Activated CD4-positive, alpha-beta memory T cell treated with anti-CD3 and anti-CD28 coated beads, Interleukin-2, amount 10 ng/mL, durations not matched to agents 7 days and 5 days (primary cell): ENCODE measurements at places on chromosomes 5 and 9. TPM values are rescaled to one million over a fixed set of nuclear protein-coding genes. Genes with fewer than 3 reads are reported as not detected.
A peak's percentile ranks its signal among the peaks of the same experiment; 100 is the strongest.

PNPLA7 gene
- 4.5 TPM for total RNA-seq

GRCh38 chr9:136083558-136084062 lies 11.5 kb downstream of the NACC2 start:
- no peak for DNase-seq

RALGPS1 gene
- total RNA-seq = 3.4 TPM

GRCh38 chr5:112379542-112380325 lies 39.3 kb downstream of the EPB41L4A start:
- no peak for DNase-seq

PAPPA gene
- total RNA-seq = not detected

CORO2A gene
- total RNA-seq = 7.8 TPM

- DNase-seq = no peak
These were observed 118.8 kb upstream of the MYO10 start for GRCh38 chr5:17054911-17055310.

NKD2 gene
- 3.6 TPM for total RNA-seq

PCDH1 gene
- not detected for total RNA-seq

PHF2 gene
- total RNA-seq = 26.8 TPM

SURF6 gene
- total RNA-seq = 10.9 TPM

ANKRD33B gene
- total RNA-seq = 9.5 TPM

DNA sequence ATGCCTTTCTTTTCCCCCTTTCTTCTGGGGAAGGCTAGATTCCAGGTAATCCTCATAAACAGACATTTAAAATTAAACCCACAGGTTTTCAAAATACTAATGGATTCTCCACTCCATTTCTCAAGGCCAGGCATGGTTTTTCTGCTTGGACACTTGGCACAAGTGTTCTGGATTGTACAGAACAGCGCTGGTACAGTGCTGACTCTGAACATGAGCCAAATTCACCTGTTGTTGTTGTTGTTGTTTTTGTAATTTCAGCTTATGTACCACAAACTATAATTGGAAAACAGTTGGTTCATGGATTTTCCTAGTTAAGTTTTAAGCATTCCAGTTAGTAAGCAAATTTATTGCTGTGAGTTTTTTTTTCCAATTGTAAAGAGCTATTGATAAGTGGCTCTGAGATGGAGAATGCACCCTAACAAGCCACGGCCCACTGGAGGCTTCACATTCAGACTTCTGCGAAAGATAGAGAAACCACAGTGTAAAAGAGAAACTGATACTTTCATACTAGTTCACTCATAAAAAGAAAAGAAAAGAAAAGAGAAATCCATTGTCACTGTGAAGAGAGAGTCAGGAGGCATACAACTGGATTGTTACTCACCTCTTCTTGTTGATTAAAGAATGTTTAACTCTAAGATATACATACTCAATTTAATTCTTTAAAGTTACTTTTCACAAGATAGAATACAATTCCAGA lies 16.2 kb upstream of the ITGA1 start:
- peak; percentile 66 for DNase-seq

FBP2 gene
- not detected for total RNA-seq

GRCh38 chr9:133561976-133562554 lies 27.6 kb downstream of the ADAMTSL2 start:
- DNase-seq = no peak

DNA sequence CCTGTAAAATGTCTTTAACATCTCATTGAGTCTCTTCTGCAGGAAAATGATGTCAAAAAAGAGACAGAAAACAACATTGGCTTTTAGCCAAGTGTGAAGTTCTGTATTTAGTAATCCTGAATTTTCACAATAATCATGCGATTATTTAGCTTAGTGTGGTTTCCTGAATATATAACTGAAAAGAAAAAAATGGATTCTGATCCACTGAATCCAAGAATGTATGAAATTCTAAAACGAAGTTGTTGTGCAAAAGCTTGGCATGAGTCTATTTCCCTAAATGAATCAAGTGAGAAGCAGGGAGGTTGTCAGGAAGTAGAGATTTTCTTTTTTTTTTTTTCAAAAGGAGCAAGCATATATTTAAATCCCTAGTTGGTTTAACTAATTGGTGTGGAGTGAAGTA lies 145.9 kb upstream of the CDH6 start:
- DNase-seq = no peak

PANK3 gene
- 63.9 TPM for total RNA-seq

- DNase-seq = no peak
These were observed 41.3 kb downstream of the ROR2 start for GRCh38 chr9:91908746-91909145.

DNA sequence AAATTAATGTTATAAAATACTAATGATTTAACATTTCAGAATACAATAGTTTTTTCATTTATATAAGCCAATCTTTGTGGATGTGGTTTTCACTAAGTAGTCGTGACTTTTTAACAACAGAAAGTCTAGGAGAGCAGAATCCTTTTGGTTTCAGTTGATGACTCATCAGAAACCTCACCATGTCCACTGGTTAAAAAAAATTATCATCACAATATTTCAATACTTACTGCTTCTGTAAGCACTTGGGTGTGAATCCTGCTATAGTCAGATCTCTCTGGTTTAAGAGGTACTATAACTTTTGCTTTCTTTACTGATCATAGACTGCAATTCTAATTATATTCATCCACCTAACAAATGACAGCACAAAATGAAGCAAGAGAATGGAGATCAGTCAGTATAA lies 77.2 kb downstream of the MRPS30 start:
- no peak for DNase-seq

- DNase-seq = no peak
These were observed 17.5 kb upstream of the IQGAP2 start for GRCh38 chr5:76385540-76385939.

GRCh38 chr9:130756455-130757152 lies 63.0 kb downstream of the EXOSC2 start:
- no peak for DNase-seq

SAXO1 gene
- total RNA-seq = not detected

DNA sequence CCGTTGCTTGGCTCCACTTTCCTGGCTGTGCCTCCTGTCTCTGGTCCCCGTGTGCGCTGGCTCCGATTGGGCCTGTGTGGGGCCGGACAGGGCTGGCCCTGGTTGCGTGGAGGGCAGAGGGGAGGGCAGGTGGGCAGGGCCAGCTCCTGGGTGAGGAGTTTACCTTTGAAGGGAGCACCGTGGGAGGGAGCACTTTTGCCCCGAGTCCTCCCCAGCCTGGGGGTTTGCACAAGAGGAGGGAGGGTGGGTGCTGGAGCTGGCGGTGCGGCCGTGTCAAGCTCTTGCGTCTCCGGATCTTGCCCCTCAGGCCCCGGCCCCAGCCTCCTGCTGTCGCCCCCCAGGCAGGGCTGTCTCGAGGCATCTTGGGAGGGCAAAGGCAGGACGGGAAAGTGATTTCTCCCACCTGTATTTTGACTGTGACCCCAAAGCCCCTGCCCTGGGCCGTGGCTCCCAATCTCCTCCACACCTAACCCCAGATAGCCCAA lies 48.3 kb upstream of the EXOC3 start:
- DNase-seq = peak; percentile 15

DNA sequence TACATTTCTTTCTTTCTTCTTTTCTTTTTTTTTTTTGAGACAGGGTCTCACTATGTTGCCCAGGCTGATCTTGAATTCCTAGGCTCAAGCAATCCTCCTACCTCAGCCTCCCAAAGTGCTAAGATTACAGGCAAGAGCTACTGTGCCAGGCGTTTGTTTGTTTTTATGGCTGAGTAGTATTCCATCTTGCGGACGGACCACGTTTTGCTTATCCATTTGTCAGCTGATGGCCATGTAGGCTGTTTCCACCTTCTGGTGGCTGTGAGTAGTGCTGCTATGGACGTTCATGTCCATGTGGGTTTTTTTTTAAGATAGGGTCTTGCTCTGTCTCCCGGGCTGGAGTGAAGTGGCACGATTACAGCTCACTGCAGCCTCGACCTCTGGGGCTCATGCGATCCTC lies 2.5 kb downstream of the DOK3 start:
- no peak for DNase-seq

DNA sequence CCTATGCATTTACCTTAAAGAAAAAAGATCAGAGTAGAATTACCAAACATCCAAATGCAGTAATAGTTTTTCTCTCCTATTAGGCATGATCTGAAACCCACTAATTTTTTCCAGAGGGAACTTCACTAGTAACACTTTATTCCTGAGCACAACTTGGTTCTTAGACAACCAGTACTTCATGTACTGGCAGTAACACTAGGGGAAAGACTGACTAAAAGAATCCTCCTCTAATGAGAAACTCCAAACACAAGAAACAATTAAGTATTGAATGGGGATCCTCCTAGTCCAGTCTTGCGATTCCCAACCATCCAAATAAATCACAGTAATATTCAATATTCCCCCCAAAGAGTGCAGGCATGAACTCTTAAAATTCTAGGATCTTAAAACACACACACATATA lies 48.9 kb downstream of the ZNF608 start:
- DNase-seq = no peak

GRCh38 chr9:33234511-33235467 lies 5.2 kb upstream of the SPINK4 start:
- no peak for DNase-seq

DNA sequence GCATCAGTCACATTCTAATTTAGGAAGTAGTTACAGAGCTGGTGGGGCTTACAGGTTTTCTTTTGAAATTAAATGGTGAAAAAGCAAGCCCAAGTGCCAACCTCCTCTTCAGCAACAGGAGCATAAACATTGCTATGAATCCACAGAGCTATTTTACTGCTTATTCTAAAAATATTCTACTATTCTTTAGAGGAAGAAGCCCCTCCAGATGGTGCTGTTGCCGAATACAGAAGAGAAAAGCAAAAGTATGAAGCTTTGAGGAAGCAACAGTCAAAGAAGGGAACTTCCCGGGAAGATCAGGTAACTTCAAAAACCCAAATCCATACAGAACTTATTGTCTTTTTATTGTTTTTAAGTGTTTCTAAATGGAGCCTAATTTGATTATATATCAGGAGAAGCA lies 202.8 kb downstream of the CWC27 start:
- DNase-seq = no peak

APBA1 gene
- total RNA-seq = 7.8 TPM

AHRR gene
- total RNA-seq = 23.6 TPM

- DNase-seq = no peak
These were observed 135.9 kb downstream of the CCDC192 start for GRCh38 chr5:127839072-127839471.

GRCh38 chr9:2241461-2241835 lies 226.3 kb downstream of the SMARCA2 start:
- DNase-seq = no peak

RCL1 gene
- total RNA-seq = 12.3 TPM

- DNase-seq = no peak
These were observed 24.0 kb upstream of the PPARGC1B start for GRCh38 chr5:149706158-149706557.

OR5C1 gene
- not detected for total RNA-seq

BTNL8 gene
- total RNA-seq = not detected

GRCh38 chr5:68957591-68957990 lies 136.2 kb upstream of the SLC30A5 start:
- DNase-seq = no peak

MEF2C gene
- total RNA-seq = not detected

DNA sequence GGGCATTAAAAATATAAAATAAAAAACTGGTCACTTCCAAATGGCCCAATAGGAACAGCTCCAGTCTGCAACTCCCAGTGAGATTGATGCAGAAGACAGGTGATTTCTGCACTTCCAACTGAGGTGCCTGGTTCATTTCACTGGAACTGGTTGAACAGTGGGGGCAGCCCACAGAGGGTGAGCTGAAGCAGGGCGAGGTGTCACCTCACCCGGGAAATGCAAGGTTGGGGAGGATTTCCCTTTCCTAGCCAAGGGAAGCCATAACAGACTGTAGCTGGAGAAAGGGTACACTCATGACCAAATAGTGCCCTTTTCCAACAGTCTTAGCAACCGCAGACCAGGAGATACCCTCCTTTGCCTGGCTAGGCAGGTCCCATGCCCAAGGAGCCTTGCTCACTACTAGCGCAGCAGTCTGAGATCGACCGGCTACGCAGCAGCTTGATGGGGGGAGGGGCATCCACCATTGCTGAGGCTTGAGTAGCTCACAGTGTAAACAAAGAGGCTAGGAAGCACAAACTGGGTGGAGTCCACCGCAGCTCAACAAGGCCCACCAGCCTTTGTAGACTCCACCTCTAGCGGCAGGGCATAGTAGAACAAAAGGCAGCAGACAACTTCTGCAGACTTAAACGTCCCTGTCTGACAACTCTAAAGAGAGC lies 12.7 kb downstream of the RLN1 start:
- DNase-seq = peak; percentile 71

DNA sequence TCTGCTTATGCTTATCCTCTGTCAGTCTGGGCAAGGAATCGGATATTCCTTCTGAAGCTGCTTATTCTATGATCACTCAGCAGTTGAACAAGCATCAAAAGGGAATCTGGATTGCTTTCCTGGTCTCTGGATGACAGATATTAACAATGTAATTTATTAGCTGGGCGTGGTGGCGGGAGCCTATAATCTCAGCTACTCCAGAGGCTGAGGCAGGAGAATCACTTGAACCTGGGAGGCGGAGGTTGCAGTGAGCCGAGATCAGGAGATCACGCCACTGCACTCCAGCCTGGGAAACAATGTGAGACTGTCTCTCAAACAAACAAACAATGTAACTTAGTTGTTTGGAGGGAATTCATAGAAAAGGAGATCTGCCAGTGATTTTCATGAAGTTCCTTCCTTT lies 45.4 kb downstream of the DMRT1 start:
- no peak for DNase-seq

SLC25A2 gene
- total RNA-seq = 0.50 TPM

DNA sequence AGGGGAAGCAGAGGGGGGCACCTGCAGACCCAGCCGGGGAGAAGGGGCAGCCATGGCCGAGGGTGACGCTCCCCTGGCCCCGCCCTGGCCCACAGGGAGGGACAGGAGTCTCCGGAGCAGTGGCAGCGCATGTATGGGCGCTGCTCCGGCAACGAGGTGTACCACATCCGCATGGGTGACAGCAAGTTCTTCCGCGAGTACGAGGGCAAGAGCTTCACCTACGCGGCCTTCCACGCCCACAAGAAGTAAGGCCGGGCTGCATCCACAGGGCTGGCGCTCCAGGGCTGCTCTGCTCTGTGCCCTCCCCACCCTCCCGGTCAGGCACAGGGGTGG lies 68.2 kb downstream of the KCNT1 start:
- DNase-seq = peak; percentile 23

DNA sequence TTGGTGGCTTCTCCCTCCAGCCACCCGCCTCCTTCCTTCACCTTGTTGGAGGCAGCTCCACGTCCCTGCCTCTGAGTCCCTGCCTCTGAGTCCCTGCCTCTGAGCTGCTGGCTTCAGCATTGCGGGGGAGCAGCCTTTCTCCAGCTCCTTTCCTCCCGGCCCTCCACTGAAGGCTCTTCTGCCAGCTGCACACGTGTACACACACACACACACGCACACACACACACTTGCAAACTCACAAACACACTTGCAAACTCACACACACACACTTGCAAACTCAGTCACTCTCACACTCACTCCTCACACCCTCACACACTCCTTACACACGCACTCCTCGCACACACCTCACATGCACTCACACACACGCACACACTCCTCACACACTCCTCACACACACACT lies 45.1 kb downstream of the C9orf50 start:
- DNase-seq = no peak
